ENCODE measurements at places on chromosomes 12 and 14.

DNA sequence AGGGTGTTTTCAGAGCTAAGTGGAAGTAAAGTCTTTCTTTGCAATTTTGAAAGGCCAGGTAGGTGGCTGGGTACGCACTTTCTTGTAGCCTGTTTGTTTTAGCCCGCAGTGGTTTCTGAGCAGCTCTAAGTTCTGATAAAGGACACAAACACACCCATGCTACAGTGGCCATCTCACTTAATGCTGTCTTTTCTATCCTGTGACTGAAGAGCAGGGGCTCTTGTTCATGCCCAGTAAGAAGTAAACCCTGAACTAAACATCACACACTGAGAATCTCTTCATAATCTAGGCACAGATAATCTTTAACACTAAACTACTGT lies 427.2 kb downstream of the RAD51B start:
- no peak overlapping the region for H3K4me3 ChIP-seq
- H3K27me3 ChIP-seq: no peaks in the 10 kb centered on the region
- no peaks in the 10 kb centered on the region for H3K36me3 ChIP-seq
- H3K4me1 ChIP-seq: peaks cover 87% of the 10 kb centered on the region
- peak overlapping the region; percentile 81 for H3K27ac ChIP-seq

DNA sequence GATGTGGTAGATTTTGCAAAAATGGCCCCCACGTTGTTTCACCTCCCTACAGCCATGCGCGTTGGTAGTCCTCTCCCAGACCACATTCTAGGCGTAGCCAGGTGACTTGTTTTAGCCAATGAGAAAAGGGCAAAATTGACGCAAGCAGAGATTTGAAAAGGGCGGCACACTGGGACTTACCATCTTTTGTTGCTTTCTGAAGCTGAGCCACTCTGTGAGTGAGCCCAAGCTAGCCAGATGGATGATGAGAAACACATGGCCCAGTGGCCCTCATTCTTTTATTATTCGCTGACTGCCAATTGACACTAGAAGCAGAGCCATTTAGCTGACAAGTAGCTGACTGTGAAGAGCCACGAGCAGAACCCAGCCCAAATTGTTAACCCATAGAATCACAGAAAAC lies 142.0 kb upstream of the GZMB start:
- DNase-seq: no peak
- H3K4me3 ChIP-seq: no peak overlapping the region
- no peaks in the 10 kb centered on the region for H3K27me3 ChIP-seq
- no peaks in the 10 kb centered on the region for H3K36me3 ChIP-seq

DNA sequence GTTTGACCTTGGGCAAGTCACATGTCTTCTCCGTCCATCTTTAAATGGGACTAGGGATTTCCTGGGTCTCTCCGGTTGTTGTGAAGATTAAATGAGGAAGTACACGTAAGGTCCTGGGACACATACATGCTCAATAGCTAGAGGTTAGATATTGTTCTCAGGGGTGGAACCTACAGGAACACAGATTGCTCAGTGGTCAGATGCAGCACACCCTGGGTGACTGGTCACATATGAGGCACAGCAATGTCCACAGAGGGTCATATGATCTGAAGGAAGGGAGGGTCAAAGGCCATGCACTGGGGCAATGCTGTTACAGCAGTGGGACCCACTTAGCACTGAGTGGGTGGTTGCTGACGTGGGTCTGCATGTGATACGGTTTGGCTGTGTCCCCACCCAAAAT lies 11.4 kb upstream of the SLC8B1 start:
- no peaks in the 10 kb centered on the region for H3K27me3 ChIP-seq
- no peak for DNase-seq
- no peak overlapping the region for H3K4me3 ChIP-seq

DNA sequence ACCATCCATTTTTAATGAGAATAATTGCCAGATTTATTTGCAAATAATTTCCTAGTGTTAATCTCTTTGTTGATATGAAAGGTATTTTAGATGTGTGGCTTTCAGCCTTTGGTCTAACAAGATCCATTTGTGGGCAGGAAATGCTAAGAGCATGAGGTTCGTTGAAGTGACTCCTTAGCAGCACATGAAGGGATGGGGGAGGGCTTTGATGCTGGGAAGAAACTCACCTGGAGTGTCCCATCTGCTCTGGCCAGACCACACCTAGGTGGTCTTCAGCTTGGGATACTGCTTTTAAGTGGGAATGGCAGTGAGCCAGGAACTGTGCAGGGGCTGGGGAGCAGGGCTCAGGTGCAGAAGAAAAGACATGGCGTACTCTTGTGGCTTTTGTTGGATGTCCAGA lies 13.6 kb downstream of the SFSWAP start:
- H3K4me1 ChIP-seq: no peaks in the 10 kb centered on the region
- no peak overlapping the region for H3K4me3 ChIP-seq
- H3K36me3 ChIP-seq: peaks cover 5% of the 10 kb centered on the region
- no peak for DNase-seq
- no peaks in the 10 kb centered on the region for H3K27me3 ChIP-seq

GRCh38 chr14:39015964-39016577 lies 87.0 kb downstream of the SEC23A start:
- no peak overlapping the region for H3K4me3 ChIP-seq
- no peaks in the 10 kb centered on the region for H3K27me3 ChIP-seq
- DNase-seq: no peak
- H3K27ac ChIP-seq: no peak overlapping the region
- H3K36me3 ChIP-seq: no peaks in the 10 kb centered on the region

- H3K27ac ChIP-seq: no peak overlapping the region
- H3K36me3 ChIP-seq: no peaks in the 10 kb centered on the region
- H3K4me3 ChIP-seq: no peak overlapping the region
Measured at GRCh38 chr14:104638190-104638589, 33.6 kb upstream of the TMEM179 start.

DNA sequence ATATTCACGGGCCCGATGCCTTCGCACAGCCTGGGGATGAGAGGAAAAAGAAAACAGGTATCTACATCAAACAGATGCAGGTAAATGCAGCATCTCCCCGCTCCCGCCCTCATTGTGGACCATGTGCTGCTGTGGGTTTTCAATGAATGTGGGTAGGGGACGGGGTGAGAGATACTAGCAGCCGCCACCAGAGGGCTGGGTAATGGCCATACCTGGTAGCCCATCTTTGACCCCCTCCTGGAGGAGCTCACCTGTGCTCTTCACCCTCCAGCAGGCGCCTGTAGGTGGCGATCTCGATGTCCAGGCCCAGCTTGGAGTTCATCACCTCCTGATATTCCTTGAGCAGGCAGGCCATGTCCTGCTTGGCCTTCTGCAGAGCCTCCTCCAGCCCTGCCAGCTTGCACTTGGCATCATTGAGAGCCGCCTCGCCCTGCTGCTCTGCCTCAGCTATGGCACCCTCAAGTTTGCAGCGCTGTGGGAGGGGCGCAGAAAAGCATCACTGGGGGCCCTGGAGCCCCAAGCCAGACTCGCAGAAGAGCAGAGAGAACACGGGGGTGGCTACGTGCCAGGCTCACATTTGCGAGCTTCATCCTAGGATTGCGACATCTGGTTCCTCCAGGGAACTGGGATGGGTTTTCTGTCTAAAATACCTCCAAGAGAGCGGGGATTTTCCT lies 10.2 kb downstream of the KRT82 start:
- peak; percentile 53 for DNase-seq
- H3K27ac ChIP-seq: no peak overlapping the region
- no peak overlapping the region for H3K4me3 ChIP-seq
- H3K4me1 ChIP-seq: peaks cover 5% of the 10 kb centered on the region

GRCh38 chr12:33988197-33988805 lies 34.0 kb upstream of the ALG10 start:
- H3K27me3 ChIP-seq: no peaks in the 10 kb centered on the region
- H3K4me3 ChIP-seq: no peak overlapping the region
- no peak for DNase-seq
- H3K27ac ChIP-seq: no peak overlapping the region
- H3K4me1 ChIP-seq: no peaks in the 10 kb centered on the region
- no peaks in the 10 kb centered on the region for H3K36me3 ChIP-seq

DNA sequence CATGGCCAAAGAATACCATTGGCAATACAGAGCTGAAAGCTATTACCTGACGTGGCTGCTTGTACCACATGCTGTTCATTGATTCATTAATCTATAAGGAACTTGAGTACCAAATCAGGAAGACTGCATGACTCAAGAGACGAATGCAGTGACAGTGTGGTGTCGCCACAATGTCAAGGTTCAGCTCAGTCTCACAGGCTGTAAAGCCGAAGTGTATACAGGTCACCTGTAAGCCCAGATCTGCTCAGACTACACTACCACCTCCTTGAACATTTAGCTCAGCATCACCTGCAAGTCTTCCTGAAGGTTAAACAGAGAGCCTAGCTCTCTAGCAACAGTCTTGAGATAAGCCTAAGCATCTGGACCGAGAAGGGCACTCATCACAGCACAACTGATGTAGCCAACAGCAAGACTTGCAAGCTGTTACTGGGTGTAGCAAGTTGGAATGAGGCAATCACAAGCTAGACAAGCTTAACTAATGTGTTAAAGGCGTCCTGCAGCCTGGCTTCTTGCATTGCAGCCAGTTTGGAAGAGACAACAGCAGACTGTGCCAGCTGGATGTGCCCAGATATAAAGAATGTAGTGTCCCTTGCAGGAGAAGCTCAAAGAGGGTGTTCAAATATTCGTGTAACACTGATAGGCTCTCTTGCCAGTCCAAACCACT lies 21.0 kb downstream of the TMTC1 start:
- H3K4me3 ChIP-seq: no peak overlapping the region
- DNase-seq: no peak
- peaks cover 8% of the 10 kb centered on the region for H3K4me1 ChIP-seq
- H3K27ac ChIP-seq: no peak overlapping the region
- H3K27me3 ChIP-seq: no peaks in the 10 kb centered on the region
- H3K36me3 ChIP-seq: peaks cover 16% of the 10 kb centered on the region

GRCh38 chr14:77103951-77104350 lies 5.9 kb downstream of the CIPC start:
- peaks cover 59% of the 10 kb centered on the region for H3K4me1 ChIP-seq
- H3K27ac ChIP-seq: peak overlapping the region; percentile 9
- no peaks in the 10 kb centered on the region for H3K27me3 ChIP-seq

- no peak overlapping the region for H3K27ac ChIP-seq
- no peaks in the 10 kb centered on the region for H3K36me3 ChIP-seq
- peaks cover 7% of the 10 kb centered on the region for H3K4me1 ChIP-seq
Measured at GRCh38 chr14:34365309-34365915, 96.6 kb downstream of the SPTSSA start.

GRCh38 chr14:75259510-75259855 lies 19.1 kb upstream of the FOS start:
- peaks cover 27% of the 10 kb centered on the region for H3K4me1 ChIP-seq
- peak overlapping the region; percentile 29 for H3K4me3 ChIP-seq
- DNase-seq: no peak
- no peaks in the 10 kb centered on the region for H3K27me3 ChIP-seq
- no peaks in the 10 kb centered on the region for H3K36me3 ChIP-seq

- no peak for DNase-seq
- H3K27me3 ChIP-seq: no peaks in the 10 kb centered on the region
- H3K4me1 ChIP-seq: peaks cover 20% of the 10 kb centered on the region
- H3K4me3 ChIP-seq: no peak overlapping the region
- H3K36me3 ChIP-seq: no peaks in the 10 kb centered on the region
Measured at GRCh38 chr12:201361-201760, 12.6 kb downstream of the SLC6A12 start.

- H3K4me3 ChIP-seq: no peak overlapping the region
- H3K27me3 ChIP-seq: no peaks in the 10 kb centered on the region
- H3K4me1 ChIP-seq: peaks cover 20% of the 10 kb centered on the region
- no peak overlapping the region for H3K27ac ChIP-seq
- H3K36me3 ChIP-seq: no peaks in the 10 kb centered on the region
Measured at GRCh38 chr12:113889076-113889475, 77.0 kb downstream of the RBM19 start.

DNA sequence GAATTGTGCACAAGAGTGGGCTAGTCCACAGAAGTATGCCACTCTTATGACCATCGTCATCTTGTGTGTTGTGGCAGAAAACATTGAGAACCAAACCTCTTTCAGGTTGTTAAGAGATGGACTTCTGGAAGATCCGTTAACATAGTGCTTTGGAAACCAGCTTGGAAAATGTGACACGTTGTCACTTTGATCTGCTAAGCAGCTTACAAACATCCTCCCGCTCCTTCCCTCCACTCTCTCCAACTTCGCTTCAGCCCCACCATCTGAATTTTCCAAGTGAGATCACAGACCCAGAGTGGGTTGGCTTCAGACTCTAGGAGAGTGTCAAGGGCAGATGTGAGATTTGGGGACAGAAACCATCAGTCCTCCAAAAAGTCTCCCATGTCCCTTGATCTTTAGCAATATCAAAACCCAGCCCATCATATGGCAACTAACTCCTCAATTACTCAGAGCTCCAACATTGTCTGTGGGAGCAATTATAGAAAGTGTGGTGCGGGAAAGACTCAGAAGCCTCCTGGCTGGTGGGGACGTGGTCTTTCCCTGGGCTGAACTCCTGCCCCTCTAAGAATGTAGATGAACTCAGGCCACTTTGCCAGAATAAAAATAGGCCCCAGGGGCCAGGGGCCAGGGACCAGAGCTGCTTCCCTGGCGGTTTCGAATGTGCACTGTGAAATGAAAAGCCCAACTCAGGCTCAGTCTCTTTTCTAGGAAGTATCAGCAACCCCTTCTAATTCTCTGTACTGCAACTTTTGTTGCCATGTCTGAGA lies 129.5 kb downstream of the SLC38A6 start:
- peaks cover 22% of the 10 kb centered on the region for H3K4me1 ChIP-seq
- no peak for DNase-seq
- H3K36me3 ChIP-seq: no peaks in the 10 kb centered on the region
- no peaks in the 10 kb centered on the region for H3K27me3 ChIP-seq
- no peak overlapping the region for H3K4me3 ChIP-seq

DNA sequence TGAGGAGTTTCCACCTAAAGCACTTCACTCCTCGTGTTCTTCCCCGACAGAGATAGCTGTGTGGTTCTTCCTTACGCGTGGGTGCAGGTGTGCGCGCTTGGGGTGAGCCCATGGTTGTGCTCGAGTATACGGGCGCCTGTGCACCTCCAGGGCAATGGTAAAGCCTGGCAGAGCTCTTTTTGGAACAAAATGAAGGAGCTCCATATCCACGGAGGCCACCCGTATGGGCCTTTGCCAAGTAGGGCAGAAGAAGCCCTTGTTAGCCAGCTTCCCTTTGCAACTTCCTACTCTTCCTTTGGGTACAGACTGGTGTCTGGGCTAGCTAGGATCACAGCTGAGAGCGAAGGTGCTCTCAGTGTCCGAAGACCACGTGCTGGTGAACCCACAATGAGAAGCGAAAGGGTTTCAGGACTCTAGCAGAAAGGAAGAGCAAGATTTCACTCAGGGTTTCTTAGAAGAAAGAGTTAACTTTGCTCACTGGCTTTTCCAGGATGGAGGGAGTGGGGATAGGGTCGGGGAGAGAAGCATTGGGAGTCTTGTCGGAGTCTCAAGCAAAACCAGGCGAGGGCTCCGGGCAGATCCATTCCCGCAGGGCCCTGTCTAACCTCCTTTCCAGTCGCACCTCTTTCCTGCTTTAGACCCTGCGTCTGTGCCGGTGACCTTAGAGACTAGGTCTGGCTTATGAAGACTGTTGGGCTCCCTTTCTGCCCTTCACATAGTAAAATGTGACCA lies 960 bp upstream of the LRFN5 start:
- H3K27me3 ChIP-seq: no peaks in the 10 kb centered on the region
- peak overlapping the region; percentile 63 for H3K4me3 ChIP-seq
- DNase-seq: no peak
- no peaks in the 10 kb centered on the region for H3K36me3 ChIP-seq
- peak overlapping the region; percentile 80 for H3K27ac ChIP-seq
- no peaks in the 10 kb centered on the region for H3K4me1 ChIP-seq

GRCh38 chr12:3230758-3231375 lies 153.7 kb downstream of the TSPAN9 start:
- no peaks in the 10 kb centered on the region for H3K27me3 ChIP-seq
- H3K4me1 ChIP-seq: peaks cover 9% of the 10 kb centered on the region
- no peak overlapping the region for H3K27ac ChIP-seq
- no peak overlapping the region for H3K4me3 ChIP-seq

Data from tibial nerve (tissue), 4 donors.